Stimulated activated CD4-positive, alpha-beta T cell treated with anti-CD3 and anti-CD28 coated beads, Interleukin-15, amount 100 ng/mL, for 1 hour (primary cell): ENCODE measurements at places on chromosomes 5 and 9.

DNA sequence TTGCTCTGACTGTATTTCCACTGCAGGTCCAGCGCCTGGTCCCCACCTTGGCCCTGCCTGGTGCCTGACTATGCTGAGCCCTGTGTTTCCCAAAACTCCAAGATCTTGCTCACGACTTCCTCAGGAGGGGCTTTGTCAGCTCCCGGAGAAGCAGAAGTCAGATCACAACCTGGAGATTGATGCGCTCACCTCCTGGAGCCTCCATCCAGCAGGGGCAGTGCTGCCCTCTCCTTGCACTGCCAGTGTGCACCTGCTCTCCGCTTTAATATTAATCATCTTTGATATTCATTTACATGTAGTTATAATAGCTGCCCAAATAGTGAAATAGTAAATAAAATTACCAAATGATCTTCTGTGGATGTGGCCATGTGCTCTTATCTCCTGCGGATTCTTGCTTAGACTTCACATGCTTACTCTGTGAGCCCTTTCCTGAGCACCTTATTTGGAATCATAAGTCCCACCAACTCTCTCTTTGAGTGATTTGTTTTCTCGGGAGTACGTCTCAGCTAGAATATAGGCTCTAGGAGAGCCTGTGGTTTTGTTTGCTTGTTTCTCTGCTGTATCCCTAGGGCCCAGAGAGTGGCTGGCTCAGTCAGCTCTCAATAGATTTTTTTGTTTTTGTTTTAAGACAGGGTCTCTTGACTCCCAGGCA is 17.4 kb downstream of the MAML1 start:
- DNase-seq: no peak

- DNase-seq: no peak
Observed at GRCh38 chr5:68423154-68423811, 207.7 kb downstream of the PIK3R1 start.

DNA sequence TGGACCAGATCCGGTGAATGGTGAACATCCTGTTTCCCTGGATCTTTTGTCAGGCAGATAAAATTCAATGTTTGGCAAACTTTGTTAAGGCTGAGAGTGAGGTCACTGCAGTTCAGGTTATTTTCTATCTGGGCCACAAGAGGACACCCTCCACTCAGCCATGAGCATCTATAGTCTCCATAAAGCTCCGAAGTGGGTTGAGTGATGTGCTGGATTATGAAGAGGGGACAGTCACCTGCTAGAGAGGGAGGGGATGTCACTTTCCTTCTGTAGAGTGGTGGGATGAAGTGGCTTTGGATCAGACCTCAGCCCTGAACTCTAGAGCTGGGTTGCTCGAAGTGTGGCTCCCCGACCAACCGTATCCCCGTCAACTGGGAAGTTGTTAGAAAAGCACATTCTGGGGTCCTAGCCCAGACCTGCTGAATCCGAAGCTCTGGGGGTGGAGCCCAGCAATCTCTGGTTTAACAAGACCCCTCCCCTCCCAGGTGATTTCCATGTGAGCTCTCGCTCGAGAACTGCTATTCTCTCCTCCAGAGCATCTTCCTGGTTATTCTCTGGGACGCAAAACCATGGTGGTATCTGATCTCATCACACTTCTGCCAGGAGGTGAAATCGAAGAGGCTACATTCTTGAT is 31.8 kb upstream of the FGF1 start:
- DNase-seq: no peak

DNA sequence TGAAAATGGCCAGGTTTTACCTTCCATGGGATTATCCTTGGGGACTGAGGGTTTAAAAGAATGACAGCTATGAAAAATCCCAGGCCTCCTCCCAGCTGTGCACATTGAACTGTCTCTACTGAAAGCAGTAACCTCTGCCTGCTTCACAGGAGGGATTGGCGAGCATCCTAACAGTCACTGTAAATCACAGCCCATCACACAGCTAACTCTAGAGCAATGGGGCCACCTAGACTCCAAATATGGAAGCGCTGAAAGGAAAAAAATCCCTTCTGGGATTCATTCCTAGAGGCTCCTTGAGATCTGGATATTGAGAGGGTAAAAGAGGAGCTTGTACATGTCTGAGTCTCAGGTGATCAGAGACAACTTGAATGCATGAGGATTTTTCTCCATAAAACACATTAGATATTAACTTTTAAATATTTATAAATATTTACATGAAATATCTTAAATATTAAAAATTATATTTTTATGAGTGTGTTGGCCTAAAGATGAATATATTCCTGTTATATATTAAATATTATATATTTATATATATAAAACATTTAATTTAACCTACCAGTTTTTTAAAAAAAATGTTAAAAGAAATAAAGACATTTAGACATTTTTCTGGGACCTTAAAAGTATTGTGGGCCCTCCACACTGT is 133.8 kb upstream of the SLC24A2 start:
- DNase-seq: no peak

DNA sequence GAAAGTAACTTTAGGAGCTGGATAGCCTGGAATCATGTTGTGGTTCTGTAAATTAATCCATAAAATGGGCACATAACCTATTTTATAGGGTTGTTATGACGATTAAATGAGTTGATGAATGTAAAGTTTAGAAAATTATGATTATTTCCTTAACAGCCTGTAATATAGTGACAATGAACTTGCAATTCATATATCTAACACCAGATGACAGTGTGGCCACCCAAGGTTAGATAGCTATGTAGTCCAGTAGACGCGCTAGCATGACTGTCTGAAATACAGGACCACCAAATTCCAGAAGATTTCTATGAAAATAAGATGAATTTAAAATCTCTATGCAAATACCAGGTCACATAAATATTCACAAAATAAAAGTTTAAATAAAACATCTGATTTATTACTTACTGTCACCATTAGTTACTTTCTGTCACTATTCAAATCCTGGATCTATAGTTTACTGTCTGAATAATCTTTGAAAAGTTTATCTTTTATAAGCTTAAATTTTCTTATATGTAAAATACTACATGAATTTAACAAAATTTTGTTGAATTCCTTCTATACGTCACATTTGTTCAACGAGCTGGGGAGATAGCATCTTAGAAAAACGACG is 26.1 kb upstream of the MACIR start:
- no peak for DNase-seq

DNA sequence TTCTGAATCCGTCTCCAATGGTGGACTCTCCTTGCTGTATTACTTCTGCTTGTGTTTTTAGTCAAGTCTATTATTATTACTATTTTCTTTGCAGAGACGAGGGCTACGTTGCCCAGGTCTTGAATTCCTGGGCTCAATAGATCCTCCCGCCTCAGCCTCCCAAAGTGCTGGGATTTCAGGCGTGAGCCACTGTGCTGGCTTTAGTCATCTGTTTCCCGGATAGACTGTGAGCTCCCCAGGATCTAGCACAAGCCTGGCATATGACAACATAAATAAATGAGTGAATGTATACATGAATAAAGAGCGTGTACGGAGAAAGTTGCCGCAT is 439 bp upstream of the DDX46 start:
- DNase-seq: no peak

GRCh38 chr9:27800159-27800558 is 226.9 kb upstream of the C9orf72 start:
- no peak for DNase-seq

DNA sequence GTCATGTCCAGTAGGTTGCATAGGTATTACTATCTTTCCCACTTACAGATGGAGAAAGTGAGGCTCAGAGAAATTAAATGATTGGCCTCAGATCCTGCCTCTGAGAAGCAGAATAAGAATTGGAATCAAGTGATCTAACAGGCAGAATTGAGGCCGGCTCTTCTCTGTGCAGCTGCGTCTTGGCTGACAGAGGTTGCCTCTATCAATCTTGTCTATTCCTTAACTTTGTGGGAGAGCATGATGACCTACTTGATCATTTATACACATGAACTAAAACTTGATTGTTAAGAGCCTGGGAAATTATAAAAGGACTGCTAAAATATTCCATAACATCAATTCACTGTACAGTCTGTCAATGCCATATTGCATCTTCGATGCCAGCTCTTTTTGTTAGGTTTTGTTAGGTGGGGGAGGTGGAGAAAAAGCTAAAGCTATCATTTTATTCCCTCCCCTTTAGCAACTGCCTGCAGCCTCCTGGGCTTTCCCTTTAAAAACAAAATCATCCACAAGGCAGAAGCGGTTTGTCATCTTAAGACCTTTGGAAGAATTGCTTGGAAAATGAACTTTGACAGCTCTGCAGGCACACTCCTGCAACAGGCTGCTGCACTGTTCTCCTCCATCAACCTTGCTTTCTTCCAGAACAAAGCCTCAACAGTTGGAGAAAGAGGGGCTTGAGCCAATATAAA is 247.4 kb downstream of the SMARCA2 start:
- no peak for DNase-seq

GRCh38 chr5:149302641-149303040 is 31.0 kb downstream of the AFAP1L1 start:
- DNase-seq: no peak

- DNase-seq: no peak
Observed at GRCh38 chr9:98374385-98375051, 119.1 kb upstream of the TBC1D2 start.

GRCh38 chr9:133087429-133088145 is 25.8 kb downstream of the CEL start:
- DNase-seq: no peak

DNA sequence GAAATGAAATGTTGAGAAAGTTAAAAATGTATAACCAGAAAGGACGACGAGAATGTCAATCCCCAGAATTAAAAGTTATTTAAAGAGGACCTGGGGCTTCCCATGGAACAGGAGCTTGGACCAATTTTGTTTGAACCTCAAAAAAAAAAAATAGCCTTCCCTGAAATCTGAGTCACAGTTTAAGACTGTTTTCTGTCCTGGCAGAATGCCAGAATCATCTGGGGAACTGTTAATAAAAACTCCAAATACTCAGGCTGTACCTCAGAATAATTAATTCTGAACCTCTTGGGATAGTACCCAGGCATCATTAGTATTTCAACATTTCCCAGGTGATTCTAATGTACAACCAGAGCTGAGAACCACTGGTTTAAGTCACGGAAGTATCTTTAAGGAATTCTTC is 102.2 kb upstream of the SLCO6A1 start:
- no peak for DNase-seq

DNA sequence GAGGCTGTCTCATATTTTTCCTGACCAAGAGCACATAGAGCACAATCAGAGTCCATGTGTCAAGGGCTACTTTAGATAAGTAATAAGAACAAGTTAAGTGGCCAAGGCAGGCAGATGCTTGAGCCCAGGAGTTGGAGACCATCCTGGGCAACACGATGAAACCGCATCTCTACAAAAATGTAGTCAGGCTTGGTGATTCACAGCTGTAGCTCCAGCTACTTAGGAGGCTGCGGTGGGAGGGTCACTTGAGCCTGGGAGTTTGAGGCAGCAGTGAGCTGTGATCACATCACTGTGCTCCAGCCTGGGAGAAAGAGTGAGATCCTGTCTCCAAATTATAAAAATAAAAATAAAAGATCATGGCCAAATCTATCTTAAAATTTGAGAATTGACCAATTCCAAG is 767.9 kb upstream of the CTNND2 start:
- DNase-seq: no peak

DNA sequence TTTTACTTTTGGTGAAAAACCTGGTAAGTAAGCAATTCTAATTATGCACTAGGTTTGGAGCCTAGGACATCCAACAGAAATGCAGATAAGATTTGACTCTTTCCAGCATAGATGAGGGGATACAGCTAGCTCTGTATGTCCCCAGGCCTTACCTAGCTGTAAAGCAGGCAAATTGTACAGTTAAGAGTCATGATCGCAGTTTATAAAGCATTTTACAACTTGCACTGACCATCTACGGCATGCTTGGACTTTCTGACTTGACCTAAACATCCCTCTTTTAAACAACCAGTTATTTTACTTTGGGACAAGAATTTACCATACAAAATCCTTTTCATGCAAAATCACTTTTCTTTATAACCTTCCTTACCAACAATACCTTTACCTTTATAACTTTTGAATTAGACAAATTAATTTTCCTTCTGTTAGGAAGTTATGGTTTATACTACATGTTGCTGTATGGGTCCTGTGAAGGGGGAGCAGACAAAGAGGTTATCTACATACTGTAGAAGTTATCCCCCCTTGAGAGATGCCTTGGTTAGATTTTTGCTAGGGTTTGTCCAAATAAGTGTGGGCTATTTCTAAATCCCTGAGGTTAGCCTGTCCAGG is 36.8 kb downstream of the FGD3 start:
- no peak for DNase-seq

DNA sequence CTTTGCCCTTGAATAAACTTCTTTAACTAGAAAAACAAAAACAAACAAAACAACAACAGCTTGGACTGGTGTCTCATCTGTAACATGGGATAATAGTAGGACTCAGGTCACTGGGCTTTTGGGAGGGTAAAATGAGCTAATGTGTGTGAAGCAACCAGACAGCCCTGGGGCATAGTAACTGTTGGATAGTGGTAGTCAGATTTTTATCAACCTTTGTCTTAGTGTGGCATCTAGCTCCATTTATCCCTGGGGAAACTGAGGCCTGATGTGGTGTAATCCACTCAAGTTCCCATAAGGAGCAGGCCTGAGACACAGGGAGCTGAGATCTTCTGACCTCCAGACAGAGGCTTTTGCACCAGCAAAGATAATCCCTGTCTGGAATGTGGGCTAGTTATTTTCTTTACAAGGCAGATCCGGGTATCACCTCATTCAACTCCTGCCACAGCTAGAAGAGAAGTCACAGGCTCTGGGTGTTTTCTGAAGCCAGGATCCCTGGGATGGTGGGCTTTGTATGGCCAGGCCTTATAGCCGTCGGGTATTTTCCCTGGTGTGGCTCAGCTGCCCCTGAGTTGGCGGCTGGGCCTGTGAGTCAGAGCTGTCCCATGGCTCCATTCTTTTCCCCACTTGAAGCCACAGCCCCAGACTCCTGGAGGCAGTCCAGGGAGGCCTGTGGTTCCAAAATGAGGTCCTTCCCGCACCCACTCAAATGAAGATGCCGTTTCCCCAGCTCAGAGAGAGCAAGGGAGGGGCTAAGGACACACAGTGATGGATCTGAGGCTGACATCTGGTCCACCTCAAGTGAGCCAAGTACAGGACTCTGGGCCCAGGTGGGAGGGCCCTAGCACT is 26.1 kb upstream of the CSF1R start:
- DNase-seq: no peak

- no peak for DNase-seq
Observed at GRCh38 chr5:28310696-28311095, 1272.3 kb upstream of the CDH9 start.

DNA sequence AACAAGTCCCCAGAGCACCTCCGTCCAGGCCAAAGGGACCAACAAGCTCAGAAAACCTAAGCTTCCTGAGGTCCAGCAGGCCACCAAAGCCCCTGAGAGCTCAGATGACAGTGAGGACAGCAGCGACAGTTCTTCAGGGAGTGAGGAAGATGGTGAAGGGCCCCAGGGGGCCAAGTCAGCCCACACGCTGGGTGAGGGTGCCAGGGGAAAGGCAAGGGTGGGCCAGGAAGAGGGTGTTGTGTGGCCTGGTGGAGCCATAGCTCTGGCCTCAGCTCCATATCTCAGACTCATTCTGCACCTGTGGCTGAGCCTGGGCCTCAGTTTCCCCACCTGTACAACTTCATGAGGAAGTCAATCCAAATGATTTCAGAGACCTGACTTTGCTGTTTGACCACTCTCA is 20.7 kb downstream of the CD74 start:
- no peak for DNase-seq
